ENCODE measurements at places on chromosomes 4 and X.

DNA sequence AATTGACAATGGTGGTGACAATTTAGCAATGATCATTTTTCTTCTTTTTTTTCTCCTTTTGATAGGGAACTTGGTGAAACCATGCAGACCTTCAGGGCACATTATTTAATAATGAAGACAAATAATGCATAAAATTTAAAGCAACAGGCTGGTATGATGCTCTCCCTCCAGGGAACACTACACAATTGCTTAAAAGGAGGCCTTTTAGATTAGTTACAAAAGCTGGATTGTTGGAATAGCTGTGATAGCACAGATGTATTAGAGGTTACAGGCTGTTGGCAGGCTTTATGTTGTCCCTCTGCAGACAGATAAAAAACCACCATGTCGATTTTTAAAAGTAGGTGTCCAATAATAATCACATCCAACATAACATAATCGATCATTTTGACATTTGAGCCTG, 307.0 kb downstream of the ADGRL3 start:
- no peaks in the 10 kb centered on the region for H3K4me1 ChIP-seq
- no peak overlapping the region for H3K27ac ChIP-seq
- no peak overlapping the region for H3K4me3 ChIP-seq
- no peaks in the 10 kb centered on the region for H3K27me3 ChIP-seq
- H3K36me3 ChIP-seq = no peaks in the 10 kb centered on the region

DNA sequence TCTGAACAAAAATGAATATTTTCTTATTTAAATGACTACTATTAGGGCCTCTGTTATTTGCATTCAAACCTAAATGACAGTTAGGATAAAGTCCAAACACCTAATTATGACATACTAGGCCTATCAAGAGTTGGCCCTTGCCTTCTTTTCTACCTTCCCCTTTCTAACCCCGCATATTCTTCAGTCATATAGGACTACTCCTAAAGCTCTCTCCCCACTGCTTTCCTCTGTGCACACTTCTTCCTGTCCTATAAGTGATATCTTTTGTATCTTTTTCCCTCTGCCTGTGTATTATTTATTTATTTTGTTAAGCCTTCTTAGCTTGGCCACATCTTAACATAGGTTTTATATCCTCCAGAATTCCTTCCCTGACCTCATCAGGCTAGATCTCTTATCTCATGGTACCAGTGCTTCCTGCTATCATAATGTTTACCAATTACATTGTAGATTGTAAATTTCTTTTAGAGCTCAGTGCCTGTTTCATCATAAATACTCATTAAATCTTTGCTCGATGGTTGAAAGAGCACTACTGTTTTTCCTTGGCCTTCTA, 22.5 kb downstream of the ERVMER34-1 start:
- H3K4me3 ChIP-seq = no peak overlapping the region
- DNase-seq = no peak
- H3K27ac ChIP-seq = no peak overlapping the region
- H3K36me3 ChIP-seq = no peaks in the 10 kb centered on the region
- no peaks in the 10 kb centered on the region for H3K4me1 ChIP-seq

DNA sequence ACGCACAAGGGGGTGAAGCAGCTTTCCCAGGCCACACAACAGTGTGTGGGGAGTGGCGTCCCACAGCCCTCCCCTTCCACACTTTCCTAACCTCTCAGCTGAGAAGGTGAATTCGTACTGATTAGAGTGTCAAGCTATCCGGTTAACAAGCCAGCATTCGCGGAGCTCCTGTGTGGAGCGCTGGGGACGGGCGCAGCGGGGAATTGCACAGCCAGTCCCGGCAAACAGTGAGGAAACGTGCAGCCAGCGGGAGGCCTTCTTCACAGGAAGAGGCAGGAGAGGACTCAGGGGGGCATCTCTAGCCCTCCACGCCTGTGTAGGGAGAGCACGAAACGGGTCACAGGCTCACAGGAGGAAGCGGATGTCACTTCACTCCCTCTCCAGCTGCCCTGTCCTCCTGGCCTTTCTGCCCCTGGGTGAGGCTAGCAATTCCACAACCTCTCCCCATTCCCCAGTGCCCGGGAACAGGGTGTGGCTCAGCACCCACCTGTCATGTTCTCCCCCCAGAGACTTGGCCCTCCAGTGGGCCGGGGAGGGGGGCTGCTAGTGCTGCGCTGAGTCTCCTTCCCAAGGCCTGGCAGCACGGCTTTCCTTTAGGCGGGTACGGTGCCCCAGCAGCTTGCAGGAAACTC, 117.3 kb downstream of the CPZ start:
- no peak overlapping the region for H3K4me3 ChIP-seq
- H3K27ac ChIP-seq = no peak overlapping the region
- no peaks in the 10 kb centered on the region for H3K27me3 ChIP-seq
- H3K4me1 ChIP-seq = no peaks in the 10 kb centered on the region
- no peak for DNase-seq

- no peaks in the 10 kb centered on the region for H3K36me3 ChIP-seq
- DNase-seq = no peak
- no peak overlapping the region for H3K27ac ChIP-seq
- H3K27me3 ChIP-seq = 0 out of 2 replicates have a peak, but pooled peaks cover 9% of the 10 kb centered on the region
- H3K4me3 ChIP-seq = no peak overlapping the region
Measured at GRCh38 chr4:99855678-99856077, 38.5 kb downstream of the LAMTOR3 start.

DNA sequence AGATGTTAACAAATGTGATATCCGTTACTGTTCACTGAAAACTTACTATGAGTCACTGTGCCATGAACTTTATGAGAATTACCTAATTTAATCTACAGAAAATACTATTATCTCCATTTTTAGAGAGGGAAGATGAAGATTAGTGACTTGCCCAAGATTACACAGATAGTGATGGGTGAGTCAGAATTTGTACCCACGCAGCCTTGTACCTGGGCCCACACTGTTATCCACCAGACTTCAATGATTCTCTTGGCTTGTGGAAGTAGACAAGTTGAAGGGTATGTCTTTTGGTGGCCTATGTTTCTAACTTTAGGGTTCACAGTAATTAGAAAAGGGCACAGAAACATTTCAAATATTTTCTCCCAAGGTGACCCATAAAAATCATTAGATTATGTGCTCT, 472.5 kb upstream of the NR3C2 start:
- no peaks in the 10 kb centered on the region for H3K36me3 ChIP-seq
- H3K4me1 ChIP-seq = no peaks in the 10 kb centered on the region
- H3K27me3 ChIP-seq = no peaks in the 10 kb centered on the region
- DNase-seq = no peak
- H3K27ac ChIP-seq = no peak overlapping the region
- no peak overlapping the region for H3K4me3 ChIP-seq

Measured in GM23248 (cell line).